8988T (cell line): ENCODE measurements at places on chromosomes 2 and 18.

GRCh38 chr2:225164401-225165050 lies 122.3 kb upstream of the DOCK10 start:
- DNase-seq = no peak

GRCh38 chr2:41431756-41432155 lies 616.1 kb upstream of the PKDCC start:
- no peak for DNase-seq

DNA sequence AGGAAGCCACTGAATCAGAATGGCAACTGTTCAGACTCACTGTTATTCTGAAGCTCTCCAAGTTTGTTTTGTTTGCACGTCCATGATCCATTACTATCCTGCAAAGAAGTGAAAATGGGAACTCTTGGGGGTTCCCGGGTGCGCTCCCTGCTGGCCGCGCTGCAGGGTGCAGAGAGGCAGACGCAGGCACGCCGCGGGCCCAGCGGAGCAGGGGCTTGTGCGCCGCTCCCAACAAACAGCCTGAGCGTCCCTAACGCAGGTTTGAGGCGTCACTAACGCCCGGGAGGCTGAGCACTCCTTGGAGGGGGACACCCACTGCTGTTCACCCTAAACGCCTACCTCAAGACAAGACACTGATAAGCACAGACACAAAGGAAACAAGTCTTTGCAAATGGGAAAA lies 14.3 kb upstream of the PIEZO2 start:
- DNase-seq = no peak

GRCh38 chr2:176558574-176559140 lies 289.4 kb downstream of the MTX2 start:
- no peak for DNase-seq

DNA sequence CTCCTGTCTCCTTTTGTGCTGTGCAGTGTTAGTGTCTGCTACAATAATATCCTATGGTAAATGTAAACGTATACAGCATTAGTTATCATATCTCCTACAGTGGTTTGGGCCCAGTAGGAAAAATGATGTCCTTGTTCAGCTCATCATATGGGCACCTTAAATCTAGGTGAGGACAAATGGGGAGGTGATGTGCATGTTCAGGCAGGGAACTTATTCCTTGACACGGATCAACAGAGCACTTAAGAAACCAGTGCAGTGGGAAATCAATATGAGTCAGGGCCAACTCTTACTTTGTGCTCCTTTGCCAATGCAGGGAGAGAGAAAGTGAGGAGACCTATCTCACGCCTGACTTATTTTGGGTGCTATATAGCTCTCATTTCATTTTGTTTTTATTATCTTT lies 76.4 kb downstream of the KLHL14 start:
- DNase-seq = no peak

- no peak for DNase-seq
These were observed 3.9 kb downstream of the C2orf72 start for GRCh38 chr2:231041061-231041689.

GRCh38 chr18:34866739-34867138 lies 156.6 kb downstream of the DTNA start:
- no peak for DNase-seq

DNA sequence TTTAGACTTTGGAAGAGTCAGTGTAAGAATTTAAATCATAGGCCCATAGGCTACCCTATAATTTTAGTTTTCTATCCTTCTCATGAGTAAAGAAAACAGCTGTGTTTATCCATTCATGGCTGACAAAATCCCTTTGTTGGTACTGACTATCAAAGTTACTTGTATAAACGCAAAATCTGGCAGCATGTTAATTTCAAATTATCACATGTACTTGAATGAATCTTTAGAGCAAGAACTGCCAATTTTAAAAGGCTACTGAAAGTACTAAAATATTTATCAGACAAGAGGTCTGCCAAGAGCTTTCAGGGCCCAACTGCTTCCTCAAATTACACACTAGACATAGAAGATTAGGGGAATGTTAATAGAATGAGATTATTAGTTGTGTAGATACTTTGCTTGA lies 66.6 kb downstream of the MYL12B start:
- DNase-seq = no peak

GRCh38 chr2:46170611-46171350 lies 126.4 kb upstream of the EPAS1 start:
- DNase-seq = no peak

- DNase-seq = no peak
These were observed 131.7 kb downstream of the TAF4B start for GRCh38 chr18:26357960-26358359.

DNA sequence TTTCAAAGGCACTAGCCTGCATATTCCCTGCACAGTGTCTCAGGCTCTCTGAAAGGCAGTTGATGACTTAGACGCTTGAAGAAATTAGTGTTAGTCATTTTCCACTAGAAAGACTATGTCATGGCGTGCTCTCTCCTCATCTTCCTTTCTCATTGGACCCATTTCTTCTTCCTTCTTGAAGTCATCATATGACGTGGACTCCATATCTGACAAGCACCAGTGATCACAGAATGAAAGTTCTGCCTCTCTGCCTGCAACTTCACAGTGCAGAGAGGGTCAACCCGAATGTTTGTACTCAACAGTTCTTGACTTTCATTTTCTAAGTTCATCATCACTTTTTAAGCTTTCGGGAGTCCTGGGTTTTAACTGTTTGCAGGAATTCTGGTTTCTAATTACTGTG lies 63.7 kb upstream of the CYRIA start:
- no peak for DNase-seq

DNA sequence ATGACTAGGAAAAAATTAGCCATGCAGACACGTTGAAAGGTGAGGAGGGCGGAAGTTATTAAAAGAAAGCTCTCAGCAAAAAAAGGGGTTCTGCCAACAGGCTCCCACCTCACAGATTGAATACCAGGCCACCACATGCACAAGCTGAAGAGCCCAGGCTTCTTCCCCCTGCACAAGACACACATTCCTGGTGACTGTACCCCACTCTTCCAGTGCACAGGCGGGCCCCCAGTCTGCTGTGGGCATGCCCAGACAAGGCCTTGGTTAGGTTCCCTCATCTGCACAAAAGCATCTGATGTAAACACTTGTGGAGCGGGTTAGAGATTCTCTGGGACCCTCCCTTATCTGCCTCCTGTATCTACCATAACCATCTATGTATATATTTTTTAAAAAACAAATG lies 81.7 kb downstream of the AGPS start:
- no peak for DNase-seq
